HFFc6 (cell line): ENCODE measurements at places on chromosomes 2 and 18. TPM values are rescaled to one million over a fixed set of nuclear protein-coding genes. Genes with fewer than 3 reads are reported as not detected.

The NOL4 gene
- not detected in 3 replicates for total RNA-seq

- no peak for DNase-seq
These were observed 785.9 kb downstream of the EPHA4 start for GRCh38 chr2:220786216-220786615.

DNA sequence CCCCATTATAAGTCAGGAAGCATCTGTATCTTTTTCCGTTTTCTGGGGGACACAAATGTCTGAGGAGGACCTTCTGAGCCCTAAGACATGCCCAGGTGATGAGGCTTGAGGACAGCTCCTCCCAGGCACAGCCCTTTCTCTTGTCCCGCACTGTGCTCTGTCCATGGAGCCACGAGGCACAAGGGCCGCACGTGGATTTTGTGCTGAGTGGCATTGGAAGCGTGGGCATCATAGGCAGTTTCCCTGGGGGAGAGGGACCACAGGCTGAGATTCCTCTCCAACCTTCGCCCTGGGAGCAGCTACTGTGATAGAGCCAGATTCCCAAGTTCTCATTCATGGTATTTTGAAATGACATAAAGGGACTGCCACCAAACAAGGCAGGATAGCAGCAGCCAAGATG is 139.9 kb downstream of the SH3RF3 start:
- no peak for DNase-seq

The NEDD4L gene
- total RNA-seq = 14.4 to 29.6 TPM (median 26.8 TPM) in 3 replicates

DNA sequence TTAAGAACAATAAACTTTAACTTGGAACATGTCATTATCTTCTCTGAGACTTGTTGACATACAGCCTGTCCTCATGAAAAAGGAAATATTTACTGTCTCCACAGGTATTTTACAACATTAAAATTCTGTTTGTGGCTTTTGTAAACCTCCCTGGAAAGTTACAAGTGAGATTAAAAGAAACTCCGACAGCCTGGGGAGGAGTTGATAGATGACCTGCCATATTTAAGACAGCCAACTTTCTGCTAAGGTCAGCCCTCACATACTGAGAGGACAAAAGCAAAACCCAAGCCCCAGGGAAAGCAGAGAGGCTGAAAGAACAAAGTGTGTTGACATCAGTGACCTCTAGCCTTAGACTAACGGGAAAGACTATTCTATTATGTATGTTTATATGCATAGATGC is 350.2 kb downstream of the RIT2 start:
- DNase-seq = no peak

- no peak for DNase-seq
These were observed 41.1 kb upstream of the OTX1 start for GRCh38 chr2:63009490-63009889.

DNA sequence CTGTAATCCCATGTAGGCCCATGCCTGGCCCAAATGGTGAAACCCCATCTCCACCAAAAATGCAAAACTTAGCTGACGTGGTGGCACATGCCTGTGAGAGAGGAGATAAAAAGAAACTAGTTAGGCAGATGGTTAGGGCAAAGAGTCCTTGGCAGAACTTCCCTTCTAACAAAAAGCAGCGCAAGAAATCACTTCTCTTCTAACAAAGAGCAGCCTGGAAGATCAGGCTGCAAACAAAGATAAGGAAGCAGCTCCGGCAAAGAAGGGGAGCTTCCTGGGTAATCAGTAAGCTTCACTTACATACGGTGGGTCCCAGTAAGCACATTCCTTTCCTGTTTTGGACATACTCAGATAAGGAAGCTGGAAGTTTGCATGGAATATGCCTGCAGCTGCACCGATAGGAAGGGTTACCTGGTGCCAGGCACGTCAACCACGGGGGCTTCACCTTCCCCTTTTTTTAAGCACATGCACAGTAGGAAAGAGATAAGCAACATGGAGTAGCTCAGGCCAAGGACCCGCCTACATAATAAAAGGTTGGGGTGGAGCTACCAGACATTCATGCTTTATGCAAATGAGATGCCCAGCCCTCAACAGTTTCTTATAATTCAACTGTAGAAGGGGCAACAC is 61.0 kb upstream of the SLC25A52 start:
- DNase-seq = no peak

The AFF3 gene
- 1.0 and 7.6 TPM in 2 replicates for total RNA-seq

DNA sequence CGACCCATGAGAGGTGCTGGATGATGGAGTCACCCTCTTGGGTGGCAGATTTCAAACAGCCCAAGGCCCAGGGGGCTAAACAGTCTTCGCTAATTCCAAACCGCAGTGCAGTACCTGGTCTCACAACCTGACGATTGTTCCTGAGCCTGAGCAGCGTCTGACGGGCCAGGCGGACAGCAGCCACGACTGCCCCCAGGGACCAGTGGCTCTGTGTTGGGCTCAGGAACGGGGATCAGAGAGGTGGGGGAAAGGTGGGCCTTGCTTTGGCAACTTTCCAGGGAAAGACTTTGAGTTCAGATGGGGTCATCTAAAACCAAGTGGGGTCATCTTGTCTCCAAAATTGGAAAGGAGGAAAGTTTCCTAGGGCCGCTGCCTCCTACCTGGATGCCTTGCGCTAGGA is 492 bp downstream of the COLEC11 start:
- DNase-seq = no peak

DNA sequence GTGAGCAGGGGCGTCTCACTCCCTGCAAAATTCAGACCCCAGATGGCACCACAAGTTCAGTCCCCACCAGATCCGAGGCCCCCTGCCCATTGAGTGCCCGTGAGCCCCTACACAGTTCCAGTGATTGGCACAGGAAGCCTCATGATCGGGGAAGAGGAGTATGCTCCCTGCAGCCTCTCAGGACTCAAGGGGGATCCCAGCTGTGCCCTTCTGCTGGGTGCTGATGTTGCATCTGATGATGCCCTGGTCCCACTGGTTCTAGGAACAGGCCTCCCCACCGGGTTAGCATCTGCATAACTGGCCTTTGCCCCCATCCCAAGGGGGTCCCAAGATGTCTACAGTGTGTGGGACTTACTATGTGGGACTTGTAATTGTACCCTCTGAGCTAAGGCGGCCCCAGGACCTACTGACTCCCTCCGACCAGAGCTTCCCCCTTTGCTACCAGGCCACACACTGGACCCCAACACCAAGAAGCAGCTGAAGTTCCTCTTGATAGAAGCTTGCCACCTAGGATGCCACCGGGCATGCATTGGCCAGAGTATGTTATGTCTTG is 8.6 kb downstream of the ALPG start:
- no peak for DNase-seq

- DNase-seq = no peak
These were observed 44.8 kb upstream of the SYT4 start for GRCh38 chr18:43322132-43322531.

The C2orf72 gene
- total RNA-seq = not detected in 3 replicates

DNA sequence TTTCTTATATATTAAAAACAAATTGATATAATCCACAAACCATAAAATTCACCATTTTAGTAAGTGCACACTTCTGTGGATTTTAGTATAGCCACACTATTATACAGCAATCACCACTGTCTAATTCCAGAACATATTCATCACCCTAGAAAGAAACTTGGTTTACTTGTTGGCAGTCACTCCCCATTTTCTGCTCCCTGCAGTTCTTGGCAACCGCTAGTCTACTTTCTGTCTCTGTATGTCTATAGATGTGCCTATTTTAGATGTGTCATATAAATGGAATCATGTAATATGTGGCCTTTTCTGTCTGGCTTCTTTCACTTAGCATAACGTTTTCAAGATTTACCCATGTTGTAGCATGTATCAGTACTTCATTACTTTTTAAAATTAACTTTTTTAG is 5.7 kb downstream of the CKAP2L start:
- no peak for DNase-seq

- DNase-seq = no peak
These were observed 46.4 kb downstream of the SLC25A12 start for GRCh38 chr2:171847627-171848026.

DNA sequence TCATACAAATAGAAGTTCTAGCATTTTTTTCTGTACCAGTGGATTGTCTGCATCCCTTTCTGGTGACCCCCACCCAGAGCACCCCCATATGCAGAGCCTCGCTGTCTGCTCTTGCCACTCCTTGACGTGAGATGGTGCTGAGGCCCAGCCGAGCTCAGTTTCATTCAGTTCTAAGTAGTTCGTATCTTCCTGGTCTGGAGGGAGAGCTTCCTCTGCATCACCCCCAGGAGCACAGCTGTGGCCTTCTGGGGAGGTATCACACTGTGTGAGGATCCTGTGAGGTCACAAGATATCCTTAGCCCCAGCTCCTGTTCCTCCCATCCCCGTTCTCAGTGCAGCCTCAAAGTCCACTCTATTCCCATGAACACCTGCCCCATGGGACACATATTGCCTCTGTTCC is 132.7 kb downstream of the PTGR3 start:
- DNase-seq = no peak

The TRAK2 gene
- total RNA-seq = 54.6 to 58.5 TPM (median 56.8 TPM) in 3 replicates

The CRYBA2 gene
- total RNA-seq = not detected in 3 replicates

DNA sequence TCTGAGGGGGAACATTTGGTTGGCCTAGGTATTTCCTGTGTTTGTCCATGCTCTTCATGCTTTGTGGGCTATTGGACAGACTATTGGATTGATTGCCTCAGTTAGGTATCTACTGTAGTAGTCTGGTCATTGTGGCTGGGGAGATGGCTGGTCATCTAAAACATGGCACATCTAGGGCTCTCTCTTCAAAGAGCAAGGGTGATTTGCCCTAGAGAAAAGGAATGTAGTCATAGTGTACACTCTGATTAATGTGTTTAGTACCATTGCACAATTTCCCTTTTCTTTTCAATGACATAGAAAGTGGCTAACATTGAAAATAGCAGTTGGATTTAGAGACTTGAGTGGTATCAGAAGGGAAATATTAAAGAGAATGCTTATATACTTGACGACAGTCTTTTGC is 114.3 kb downstream of the LCLAT1 start:
- DNase-seq = no peak

The ARHGAP25 gene
- not detected in 3 replicates for total RNA-seq

GRCh38 chr18:32093102-32093511 is 1.4 kb downstream of the RNF138 start:
- DNase-seq = peak; percentile 45

DNA sequence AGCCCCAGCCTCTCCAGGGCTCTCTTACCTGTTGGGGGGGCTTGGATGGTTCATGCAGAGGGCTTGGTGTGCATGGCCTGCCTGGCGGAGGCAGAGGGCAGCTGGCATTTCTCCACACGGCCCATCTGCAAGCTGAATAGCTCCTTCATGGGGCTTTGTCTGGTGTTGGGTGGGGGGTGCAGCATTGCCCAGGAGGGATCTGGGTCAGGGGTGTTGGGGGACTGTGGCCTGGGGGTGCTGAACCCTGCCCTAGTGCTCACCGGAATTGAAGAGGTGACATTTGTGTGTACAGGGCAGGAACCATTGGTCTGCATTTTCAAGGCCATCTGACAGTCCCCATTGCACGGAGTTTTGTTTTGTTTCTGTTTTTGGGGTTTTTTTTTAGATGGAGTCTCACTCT is 58.8 kb upstream of the HAAO start:
- no peak for DNase-seq

- no peak for DNase-seq
These were observed 40.1 kb upstream of the GRB14 start for GRCh38 chr2:164661349-164661748.

GRCh38 chr18:62101321-62101721 is 85.5 kb downstream of the PIGN start:
- DNase-seq = no peak

The PIEZO2 gene
- not detected in 3 replicates for total RNA-seq

The NBEAL1 gene
- total RNA-seq = 17.7 to 25.2 TPM (median 24.6 TPM) in 3 replicates

GRCh38 chr2:223297788-223298187 is 245.8 kb downstream of the KCNE4 start:
- DNase-seq = no peak

The GKN2 gene
- not detected in 3 replicates for total RNA-seq

DNA sequence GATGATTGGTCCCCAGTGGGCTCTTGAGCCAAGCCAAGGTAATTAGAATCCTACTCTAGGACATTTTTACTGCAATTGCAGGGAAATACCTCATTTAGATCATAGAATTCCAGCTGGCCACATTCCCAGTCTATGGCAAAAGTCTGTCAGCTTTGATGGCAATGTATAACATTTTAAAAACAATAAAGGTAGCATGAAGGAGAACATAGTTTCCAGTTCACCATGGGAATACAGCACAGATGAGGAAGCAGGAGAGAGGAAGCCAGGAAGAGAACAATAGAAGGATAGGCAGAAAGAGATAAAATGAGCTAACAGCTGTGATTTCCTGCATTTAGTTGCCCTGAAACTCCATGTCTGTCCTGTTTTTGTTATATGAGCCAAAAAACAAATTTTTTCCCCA is 897.3 kb upstream of the DDX18 start:
- no peak for DNase-seq

DNA sequence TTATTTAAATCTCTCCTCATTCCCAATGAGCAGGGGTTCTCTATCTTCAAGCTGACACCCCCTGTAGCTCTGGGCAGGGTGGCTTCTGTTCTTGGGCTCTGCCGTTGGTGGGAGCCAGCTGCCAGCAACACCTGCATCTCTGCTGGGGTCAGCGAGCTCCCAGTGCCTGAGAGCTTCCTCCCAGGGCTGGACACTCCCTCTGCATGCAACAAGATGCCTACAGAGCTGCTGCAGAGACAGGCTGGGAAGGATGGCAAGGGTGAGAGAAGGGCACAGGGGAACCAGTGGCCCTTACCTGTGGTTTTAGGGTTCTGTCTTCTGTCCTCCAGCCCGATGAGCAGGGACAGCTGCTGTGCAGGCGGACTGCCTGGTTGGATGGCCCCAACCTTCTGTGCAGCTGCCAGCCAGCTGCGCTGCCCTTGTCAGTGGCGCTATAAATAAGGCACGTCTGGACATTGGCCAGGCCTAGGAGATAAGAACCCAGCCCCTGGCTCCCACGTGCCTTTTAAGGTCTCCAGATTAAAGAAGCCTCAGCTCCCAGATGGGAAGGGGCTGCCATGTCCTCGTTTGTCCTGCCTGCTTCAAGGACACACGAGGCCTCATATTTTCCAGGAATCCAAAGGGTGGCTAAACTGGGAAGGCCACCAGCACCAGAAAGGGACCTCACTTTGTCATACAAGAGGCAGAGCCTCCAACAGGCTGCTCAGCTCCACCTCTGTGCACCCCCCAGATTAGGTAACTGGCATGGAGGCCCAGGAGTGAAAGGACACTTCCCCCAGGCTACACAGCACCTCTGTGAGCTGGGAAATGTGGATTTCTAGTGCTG is 39.5 kb upstream of the FHL2 start:
- no peak for DNase-seq

The DNAJC5G gene
- not detected in 2 replicates for total RNA-seq

DNA sequence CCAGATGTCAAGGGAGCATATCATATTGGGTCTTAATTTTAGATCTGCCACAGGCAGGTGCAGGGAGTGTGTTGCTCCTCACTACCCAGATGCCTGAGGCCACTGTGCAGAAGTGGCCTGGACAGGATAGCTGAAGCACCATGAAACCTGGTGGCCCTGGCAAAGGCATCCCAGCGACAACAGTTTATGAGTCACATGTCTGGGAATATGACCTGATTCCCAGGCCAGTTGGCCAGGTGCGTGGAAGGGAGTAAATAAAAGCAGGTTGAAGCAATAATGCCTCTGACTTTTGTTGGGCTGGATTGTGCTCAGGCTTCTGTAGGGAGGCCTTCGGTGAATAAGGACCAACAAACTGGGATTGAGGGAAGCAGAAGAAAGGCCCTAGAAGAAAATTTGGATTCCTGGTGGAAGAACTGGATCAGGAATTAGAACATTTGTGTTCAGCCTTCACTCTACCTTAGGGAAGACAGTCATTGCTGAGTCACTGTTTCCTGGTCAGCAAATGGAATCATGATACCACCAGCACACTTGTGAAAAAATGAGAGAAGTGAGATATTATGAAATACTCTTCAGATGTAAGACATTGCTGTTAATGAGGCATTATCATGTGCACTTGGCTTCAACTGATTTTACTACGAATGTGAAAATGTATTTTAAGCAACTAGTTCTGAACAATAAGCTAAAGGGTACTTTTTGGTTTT is 78.4 kb upstream of the ZNF516 start:
- DNase-seq = peak; percentile 60

- DNase-seq = no peak
These were observed 88.2 kb downstream of the DTNB start for GRCh38 chr2:25585189-25585588.

The GTF2A1L gene
- total RNA-seq = not detected in 3 replicates
